ENCODE measurements at places on chromosomes 1 and 21. TPM values are rescaled to one million over a fixed set of nuclear protein-coding genes. Genes with fewer than 3 reads are reported as not detected.

GRCh38 chr1:77313491-77313890, 31.7 kb downstream of the AK5 start:
- peak; percentile 80 for DNase-seq

The OR2L3 gene
- not detected for total RNA-seq

- no peak for DNase-seq
Observed at GRCh38 chr1:57707631-57708030, 283.8 kb upstream of the DAB1 start.

DNA sequence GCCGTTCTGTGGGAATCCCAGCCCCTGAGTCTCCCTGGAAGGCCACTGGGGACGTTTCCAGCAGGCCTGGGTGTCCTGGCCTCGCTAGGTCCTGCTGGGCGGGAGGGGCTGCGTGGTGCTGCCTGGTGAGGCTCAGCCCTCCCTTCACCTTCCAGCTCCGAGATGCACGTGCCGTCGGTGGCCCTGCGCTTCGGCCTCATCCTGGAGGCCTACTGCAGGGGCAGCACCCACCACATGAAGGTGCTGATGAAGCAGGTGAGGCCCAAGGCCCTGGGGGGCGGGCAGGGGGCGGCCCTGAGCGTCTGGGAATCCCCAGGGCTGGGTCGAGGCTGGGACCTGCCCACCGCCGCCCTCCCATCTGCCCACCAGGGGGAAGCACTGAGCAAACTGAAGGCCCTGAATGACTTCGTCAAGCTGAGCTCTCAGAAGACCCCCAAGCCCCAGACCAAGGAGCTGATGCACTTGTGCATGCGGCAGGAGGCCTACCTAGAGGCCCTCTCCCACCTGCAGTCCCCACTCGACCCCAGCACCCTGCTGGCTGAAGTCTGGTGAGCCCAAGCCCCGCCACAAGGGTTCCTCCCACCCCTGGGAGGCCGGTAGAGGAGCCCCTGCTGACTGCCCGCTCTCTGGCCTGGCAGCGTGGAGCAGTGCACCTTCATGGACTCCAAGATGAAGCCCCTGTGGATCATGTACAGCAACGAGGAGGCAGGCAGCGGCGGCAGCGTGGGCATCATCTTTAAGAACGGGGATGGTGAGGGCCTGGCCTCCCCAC, 70.3 kb downstream of the PIK3CD start:
- DNase-seq: peak; percentile 86

DNA sequence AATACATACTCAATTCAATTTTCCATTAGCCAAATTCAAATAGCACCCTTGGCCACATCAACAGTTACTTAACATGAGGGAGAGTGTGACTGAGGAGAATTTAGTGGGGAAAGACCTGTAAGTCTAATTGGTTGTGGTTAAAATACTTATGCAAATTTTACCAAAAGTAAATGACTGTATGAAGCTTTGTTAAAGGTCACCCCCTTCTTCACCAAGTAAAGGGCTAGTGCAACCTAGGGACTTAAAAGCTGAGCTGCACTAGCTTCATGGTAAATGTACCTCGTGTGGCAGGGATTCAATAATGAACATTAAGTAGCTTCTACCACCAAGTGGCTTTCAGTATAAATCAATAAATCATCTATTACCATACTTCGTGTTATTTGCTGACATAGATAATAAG, 372.0 kb downstream of the NTNG1 start:
- DNase-seq: no peak

DNA sequence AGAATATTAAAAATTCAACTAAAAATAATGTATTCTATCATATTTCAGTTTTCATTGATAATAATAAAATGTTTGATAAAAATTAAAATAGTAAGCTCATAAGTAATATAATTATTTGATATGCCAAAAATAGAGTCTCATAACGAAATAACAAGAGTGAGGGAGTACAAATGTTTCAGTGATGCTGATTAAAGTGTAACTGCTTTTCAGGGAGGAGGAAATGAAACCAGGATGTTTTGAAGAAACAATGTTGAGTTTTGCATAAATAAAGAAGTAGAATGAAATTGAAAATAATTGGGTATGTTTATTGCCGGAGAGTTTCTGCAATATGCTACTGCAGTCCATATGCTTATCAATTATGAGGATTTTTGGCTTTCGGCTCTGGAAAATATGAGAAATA, 1159.8 kb upstream of the ADGRL2 start:
- no peak for DNase-seq

DNA sequence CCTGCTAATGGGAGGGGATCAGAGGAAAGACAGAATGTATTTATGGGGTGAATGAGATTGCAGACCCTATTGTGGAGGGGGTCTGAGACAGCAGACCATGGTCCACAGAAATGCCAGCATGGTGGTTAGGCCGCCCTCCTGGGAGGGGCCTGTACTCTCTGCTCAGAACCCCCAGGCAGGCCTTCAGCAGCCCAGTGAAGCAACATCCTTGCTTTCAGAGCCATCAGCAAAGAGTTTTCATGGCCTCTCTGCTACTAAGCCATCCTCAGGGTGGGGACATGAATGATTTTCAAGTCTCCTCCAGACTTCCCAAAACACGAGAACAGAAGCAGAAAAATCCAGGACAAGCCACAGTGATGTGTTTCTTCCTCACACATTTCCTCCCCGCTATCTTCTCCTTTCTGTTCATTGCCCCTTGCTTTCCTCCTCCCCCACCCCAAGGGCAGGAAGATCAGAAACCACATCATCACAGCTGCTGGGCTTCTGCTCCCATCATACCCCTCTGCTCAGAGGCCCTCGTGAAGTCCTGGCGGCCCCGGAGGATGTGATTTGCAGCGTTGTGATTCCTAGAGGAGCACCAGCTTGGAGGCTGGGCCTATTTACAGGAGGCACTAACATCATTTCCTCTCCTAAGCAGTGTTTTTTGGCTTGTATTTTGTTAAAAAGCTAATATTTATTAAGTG, 48.0 kb downstream of the ABCA4 start:
- no peak for DNase-seq

GRCh38 chr1:17113963-17114362, 5.3 kb downstream of the PADI2 start:
- DNase-seq: no peak

DNA sequence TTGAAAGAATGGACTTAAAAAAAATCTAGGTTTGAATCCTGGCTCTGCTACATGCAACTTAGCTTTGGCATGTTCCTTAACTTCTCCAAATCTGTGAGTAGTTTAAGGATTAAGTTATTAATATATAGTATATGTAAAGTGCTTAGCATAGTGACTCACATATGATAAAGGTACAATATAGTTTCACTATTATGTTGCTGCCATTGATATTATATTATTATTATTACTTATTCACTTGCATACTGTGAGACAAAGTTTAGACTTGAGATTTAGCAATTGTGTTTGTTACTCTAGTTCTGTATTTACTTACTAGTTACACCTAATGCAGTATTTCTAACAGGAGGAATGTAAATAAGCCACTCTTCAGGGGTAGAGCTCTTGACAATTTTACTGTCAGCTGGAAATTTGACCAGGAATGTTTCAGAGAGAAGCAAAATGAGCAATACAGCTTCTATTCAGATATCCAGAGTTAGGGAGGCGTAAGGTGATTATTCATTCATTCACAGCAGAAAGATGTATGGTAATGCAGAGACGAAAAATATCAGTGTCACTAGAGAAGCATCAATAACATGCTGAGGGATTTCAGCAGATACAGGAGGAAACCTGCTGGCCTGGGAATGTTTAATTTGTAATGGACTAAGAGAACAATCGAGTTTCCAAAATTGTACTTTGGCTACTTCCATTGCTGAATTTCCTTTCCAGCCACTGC, 25.5 kb downstream of the RGS7 start:
- no peak for DNase-seq

GRCh38 chr1:27862671-27863537, 9.4 kb upstream of the THEMIS2 start:
- no peak for DNase-seq

GRCh38 chr1:155529929-155530328, 32.7 kb downstream of the ASH1L start:
- DNase-seq: no peak

- DNase-seq: no peak
Observed at GRCh38 chr1:179820226-179820970, 57.2 kb downstream of the TOR1AIP2 start.

DNA sequence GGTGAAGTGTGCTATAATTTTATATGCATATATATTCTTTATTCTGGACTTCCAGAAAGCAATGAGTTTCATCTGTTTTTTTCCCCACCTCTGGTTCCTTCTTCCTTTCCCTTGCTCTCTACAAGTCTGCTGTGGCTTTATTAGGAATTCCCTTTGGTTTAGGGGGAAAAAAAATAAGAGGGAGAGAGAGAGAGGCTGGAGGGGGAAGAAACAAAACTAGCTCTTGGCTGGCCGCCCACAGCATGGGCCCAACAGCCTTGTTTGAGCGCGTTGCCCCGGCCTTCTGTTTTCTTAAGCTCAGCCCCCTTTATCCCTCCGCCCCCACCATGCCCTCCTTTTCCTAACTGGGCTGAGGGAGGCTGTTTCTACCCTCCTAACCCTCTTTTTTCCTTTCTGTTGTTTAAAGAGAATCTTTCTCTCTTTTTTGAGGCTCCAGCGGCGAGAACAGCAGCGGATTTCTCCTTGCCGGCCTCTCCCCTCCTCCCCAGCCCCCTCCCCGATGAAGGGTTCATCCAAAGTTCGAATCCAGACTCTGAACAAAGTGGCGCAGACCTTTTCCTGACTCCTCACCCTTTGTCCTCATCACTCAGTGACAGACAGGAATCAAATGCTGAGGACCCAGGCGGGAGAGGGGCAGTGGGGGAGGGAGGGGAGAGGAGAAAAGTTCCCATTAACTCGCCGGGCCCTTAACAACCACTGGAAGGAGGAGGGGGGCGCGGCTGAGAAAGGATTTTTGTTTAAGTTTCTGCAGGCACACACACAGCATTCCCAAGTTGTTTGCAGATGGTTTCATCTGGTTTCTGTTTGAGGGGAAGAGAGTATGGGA, 29.7 kb downstream of the PBX1 start:
- DNase-seq: peak; percentile 89

DNA sequence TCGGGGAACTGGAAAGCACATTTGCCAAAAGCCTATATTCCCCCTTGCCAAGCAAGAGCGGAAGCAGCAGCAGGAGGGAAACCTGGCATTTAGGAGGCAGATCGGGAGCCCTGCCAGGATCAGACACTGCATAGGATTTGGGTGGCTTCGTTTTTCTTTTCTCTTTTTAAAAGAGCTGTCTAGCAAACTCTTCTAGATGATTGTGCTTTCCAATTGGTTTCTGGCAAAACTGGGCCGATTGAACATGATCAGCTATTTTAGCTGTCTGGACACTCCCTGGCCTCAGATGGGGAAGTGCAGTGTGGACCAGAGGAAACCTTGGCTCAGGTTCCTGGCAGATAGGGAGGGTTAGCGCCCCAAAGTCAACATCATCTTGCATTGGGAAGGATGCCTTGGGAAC, 414.0 kb upstream of the KAZN start:
- DNase-seq: no peak

DNA sequence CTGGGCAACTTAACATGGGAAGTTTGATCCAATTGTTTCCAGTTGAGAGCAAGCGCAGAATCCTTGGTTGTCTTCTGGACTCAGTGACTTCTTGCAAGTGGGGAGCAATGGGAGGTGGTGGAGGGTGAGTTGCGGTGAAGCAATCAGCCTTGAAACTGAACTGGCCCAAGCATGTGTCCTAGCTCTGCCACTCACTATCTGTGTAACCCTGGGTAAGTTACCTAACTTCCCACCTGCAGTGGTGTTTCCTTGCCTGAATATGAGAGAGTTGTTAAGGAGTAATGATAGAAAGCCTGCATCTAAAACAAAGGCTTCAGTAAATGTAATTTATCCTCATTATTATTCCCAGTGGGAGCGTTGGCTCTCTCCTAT, 132.5 kb upstream of the NFIA start:
- no peak for DNase-seq

The UQCRH gene
- 750 TPM for total RNA-seq

- no peak for DNase-seq
Observed at GRCh38 chr1:169681140-169681539, 30.3 kb downstream of the SELL start.

The LCE1E gene
- total RNA-seq: not detected

DNA sequence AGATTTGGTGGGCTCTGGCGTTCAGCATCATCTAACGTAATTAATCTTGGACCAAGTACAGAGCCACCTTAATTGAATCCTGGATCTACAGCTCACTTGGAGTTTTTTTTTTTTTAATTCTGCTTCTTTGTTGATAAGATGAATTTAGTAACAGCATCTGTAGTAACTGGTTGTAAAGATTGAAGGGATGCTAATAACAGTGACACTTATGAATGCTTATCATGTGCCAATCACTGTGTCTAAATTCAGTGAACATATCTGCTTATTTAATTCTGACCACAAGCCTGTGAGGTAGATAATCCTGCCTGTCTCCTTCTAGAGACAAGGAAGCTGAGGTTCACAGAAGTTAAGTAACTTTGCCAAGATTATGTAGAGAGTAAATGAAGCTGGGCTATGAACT, 408.0 kb downstream of the RWDD3 start:
- DNase-seq: no peak

The FAM43B gene
- total RNA-seq: 3.6 TPM

The GJB3 gene
- total RNA-seq: 0.31 TPM

The AZIN2 gene
- 1.4 TPM for total RNA-seq

DNA sequence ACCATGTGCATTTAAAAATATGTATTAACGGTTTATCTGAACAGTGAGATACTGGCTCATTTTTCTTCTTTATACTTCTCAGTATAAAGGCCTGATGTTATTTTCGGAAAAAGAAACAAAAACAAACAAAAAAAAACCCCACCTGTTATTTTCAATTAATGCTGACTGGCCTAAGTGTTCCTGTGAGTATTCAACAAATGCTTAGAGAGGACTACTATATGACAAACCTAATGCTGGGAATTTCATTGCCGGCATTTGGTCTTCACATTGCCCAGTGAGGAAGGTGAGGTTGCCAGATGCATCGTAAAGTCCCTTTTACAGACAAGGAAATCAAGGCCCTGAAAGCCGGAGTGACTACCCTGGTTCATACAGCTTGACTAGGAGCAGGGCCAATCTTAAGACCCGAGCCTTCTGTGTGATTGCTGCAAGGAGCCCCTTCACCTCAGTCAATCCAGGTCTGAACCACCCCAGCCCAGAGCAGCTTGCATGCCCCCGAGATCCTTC, 599 bp downstream of the MRPL24 start:
- peak; percentile 50 for DNase-seq

DNA sequence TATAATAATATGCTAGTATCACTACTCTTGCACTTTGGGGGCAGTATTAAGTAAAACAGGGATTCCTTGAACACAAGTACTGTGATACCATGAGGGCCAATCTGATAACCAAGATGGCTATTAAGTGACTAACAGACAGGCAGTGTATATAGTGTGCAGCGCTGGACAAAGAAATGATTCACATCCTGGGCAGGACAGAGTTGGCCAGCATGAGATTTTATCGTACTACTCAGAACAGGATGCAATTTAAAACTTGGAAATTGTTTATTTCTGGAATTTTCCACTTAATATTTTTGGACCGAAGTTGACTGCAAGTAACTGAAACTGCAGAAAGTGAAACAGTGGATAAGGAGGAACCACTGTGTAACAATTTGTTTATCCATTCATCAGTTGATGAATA, 74.6 kb downstream of the DNTTIP2 start:
- DNase-seq: no peak

DNA sequence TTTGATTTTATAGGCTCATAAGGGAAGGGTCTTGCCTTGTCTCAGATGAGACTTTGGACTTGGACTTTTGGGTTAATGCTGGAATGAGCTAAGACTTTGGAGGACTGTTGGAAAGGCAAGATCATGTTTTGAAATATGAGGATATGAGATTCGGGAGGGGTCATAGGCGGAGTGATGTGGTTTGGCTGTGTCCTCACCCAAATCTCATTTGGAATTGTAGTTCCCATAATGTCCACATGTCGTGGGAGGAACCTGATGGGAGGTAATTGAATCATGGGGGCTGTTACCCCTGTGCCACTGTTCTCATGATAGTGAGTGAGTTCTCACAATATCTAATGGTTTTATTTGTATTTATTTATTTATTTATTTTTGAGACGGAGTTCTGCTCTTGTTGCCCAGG, 6.9 kb upstream of the CSDE1 start:
- DNase-seq: peak; percentile 32

The SLC9C2 gene
- total RNA-seq: 1.1 TPM

Measured in GM23338 (cell line).